Upper lobe of left lung (tissue), 6 donors: ENCODE measurements at places on chromosomes 11 and 22.
A peak's percentile ranks its signal among the peaks of the same experiment; 100 is the strongest.

GRCh38 chr11:62399878-62400266 is 19.0 kb upstream of the SCGB1A1 start:
- DNase-seq, result no peak

DNA sequence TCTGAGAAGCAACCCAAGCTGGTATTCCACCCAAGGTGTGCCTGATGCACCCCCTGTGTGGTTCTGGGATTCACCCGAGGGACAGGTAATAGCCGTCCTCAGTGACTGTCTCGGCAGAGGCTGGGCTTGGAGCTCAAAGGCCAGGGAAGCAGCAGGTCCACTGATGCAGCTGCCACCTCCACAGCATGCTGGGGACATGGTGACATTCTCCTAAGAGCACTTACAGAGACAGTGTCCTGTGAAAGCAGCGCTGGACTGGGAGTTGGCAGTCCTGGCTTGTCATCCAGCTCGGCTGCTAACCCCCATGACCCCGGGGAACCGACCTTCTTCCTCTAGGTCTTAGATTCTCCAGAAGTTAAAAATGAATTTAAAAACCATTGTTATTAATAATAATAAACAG is 72.8 kb downstream of the RPUSD4 start:
- DNase-seq, result no peak

DNA sequence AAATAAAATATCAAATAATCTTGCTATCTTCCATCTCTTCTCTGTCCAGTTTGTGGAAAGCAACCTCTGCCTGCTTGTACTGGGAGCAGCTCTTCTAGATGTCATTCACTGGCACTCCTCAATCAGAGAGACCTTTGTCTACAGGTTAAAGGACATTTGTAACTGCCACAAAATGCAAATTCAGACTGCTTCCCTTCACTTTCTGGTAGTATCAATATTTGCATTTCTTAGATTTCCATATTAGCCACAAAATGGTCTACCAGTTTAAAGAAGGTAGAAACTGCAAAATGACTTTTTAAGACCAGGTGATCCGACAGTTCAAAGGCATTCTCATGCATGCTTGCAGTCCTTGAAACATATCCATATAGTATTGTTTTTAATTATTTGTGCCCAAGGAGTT is 51.7 kb upstream of the RCN1 start:
- no peak for DNase-seq

GRCh38 chr11:23023319-23023718 is 163.0 kb upstream of the CCDC179 start:
- no peak for DNase-seq

DNA sequence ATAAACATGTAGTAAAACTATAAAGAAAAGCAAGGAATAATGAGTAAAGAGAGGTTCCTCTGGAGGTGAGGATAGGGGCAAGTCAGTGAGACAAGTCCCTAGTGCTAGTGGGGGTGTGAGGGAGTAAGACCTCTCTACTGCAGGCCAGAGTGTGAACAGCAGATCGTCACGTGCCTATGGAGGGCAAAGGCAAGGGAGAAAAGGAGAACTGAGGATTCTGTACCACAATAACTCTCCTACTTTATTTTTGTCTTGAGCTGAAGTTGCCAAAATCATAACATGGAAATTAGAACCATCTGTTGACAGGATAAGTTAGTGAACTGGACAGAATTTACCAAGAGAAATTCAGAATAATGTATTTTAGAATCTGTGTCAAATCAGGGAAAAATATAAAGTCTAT is 77.6 kb downstream of the ENTHD1 start:
- DNase-seq, result peak; percentile 25

DNA sequence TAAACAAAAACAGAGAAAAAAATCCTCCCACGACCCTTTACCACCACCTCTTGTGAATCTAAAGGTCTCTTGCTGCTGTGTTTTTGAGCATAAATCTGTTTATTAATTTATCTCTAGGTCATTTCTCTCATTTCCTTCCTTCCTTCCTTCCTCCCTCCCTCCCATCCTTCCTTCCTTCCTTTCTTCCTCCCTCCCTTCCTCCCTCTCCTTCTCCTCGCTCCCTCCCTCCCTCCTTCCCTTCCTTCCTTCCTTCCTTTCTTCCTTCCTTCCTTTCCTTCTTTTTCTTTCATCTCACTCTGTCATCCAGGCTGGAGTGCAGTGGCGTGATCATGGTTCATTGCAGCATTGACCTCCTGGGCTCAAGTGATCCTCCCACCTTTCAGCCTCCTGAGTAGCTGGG is 13.5 kb upstream of the APOBEC3A start:
- no peak for DNase-seq

DNA sequence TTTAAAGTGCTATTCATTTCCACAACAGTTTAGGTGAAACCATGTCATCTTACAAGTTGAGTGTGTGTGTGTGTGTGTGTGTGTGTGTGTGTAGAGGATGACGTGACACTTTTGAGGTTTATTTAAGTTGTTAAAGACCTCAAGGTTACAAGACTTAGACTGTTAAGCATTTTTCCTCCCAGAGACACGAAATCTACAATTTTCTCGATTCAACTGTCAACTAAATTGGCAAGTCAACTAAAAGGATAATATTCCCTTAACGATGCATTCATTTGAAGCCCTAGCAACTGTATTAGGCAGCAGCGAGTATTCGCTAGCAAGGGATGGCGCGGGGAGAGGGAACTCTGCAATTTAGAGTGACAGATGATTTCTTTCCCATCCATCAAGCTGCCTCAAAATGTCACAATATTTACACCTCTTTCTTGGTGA is 17.6 kb upstream of the BDNF start:
- DNase-seq, result no peak

DNA sequence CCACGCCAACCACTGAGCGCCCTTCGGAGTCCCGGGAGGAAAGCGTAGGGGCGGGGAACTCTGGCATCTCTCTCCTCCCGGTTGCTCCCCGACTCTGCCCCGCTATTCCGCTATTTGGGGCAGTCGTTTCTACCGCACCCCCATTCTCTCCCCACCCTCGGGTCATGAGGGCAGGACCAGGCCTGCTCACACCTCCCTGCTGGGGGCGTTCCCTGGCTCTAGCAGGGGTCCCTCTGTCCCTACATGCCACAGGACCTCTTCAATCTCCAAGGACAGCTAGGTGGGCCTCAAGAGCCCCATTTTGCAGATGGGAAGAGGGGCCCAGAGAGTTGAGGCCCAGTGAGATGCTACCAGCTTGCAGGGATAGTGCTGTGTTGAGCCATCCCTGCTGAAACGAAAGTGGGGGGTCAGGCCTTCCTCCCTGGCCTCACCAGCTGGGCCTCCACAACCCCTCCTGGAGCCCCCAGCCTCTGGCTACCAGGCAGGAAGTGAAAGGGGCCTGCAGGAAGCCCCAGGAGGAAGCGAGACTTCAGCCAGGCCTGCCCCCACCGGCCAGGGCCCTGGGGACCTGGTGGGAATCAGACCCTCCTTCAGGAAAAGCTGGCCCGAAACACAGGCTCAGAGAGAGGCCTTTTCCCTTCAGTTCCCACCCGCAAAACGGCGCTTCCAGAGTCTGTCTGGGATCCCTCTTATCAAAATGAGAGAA is 5.5 kb upstream of the SHISA8 start:
- no peak for DNase-seq

DNA sequence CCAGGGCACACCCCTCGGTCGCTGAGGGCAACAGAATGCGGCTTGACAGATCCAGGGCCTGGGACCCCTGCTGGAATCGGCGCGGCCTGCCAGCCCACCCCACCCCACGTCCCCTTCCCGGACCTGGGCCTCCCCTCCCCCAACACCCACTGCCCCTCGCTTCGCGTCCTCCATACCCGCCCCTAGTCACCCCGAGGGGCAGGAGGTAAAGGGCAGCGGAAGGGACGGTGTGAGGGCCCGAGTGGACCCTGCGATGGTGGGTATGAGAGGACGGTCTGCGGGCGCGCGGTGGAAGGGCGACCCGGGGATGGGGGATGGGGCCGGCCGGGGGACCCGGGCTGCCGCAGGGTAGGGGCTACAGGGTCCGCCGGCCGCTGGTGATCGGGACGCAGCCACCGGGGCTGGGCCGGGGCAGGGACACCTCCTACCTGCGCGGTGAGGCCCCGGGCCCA is 311 bp downstream of the APBB1 start:
- DNase-seq, result no peak

DNA sequence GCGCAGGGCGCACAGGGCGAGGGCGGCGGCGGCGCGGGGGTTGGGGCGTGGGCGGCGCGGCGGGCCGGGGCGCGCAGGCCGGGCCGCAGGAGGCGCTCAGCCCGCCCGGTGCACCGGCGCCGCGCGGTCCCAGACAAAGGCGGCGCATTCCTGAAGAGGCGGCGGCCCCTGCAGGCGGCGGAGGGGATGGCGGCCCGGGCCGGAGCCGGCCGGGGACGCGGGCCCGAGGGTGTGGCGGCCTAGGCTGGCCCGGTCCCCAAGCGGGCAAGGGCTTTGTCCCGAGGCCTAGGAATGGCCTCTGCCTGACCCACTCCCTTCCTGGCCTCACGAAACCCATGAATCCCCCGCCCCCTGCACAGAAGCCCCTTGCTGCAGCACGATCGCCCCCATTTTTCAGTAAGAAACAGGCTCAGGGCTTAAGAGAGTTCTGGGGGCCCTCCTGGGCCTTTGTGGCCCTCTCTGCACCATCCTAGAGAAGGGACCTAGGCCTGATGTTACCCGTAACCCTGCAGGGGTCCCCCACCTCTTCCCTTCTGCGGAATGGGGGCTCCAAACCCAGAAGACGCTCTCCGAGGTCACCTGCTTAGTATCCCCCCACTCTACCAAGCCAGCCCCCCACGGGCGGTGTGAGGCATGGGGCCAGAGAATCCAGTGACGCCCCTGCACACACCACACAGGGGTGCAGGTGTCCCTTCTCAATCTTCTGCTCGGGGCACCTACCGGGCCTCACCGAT is at the start of gene RTN4R:
RTN4R (minus strand) TSS at position 40 of the 734 bp plus-strand sequence. CDS start 226 bp downstream, outside the sequence.
- DNase-seq, result peak; percentile 95

GRCh38 chr11:1336836-1337646 is 27.6 kb upstream of the TOLLIP start:
- DNase-seq, result peak; percentile 92

DNA sequence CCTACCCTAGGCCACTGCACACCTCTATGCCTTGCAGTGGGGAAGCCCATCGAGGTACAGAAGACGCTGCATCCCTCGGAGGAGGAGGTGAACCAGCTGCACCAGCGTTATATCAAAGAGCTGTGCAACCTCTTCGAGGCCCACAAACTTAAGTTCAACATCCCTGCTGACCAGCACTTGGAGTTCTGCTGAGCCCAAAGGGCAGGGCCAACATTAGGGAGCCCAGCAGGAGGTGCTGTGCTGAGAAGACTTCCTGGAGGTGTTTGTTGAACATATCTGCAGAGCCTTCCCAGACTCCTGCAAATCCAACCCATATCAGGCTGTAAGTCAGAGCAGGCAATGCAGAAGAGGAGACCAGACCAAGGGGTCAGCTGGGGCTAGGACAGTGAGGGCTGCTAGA is 13.5 kb downstream of the MOGAT2 start:
- no peak for DNase-seq

DNA sequence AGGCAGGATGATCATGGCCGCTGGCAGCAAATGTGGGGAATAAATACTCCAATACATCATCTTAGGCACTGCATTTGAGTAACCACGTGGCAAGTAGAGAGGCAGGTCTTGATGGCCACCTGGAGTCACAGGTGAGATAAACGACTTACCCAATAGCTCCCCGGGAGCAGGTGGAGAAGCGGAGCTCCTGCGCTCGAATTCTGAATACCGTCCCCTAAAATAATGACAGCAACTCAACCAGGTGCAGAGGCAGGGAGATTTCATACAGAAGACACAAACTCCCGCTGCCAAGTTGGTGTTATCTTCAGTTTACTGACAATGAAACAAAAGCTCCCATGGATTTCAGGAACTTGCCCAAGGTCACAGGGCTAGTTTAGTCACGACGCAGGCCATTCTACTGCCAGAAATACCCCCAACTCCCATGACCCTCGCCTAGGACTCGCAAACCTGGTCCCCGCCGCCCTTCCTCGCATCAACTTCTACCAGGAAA is 437 bp downstream of the SLC43A3 start:
- DNase-seq, result no peak

- no peak for DNase-seq
These were observed 55.3 kb upstream of the PARVG start for GRCh38 chr22:44125421-44125820.

DNA sequence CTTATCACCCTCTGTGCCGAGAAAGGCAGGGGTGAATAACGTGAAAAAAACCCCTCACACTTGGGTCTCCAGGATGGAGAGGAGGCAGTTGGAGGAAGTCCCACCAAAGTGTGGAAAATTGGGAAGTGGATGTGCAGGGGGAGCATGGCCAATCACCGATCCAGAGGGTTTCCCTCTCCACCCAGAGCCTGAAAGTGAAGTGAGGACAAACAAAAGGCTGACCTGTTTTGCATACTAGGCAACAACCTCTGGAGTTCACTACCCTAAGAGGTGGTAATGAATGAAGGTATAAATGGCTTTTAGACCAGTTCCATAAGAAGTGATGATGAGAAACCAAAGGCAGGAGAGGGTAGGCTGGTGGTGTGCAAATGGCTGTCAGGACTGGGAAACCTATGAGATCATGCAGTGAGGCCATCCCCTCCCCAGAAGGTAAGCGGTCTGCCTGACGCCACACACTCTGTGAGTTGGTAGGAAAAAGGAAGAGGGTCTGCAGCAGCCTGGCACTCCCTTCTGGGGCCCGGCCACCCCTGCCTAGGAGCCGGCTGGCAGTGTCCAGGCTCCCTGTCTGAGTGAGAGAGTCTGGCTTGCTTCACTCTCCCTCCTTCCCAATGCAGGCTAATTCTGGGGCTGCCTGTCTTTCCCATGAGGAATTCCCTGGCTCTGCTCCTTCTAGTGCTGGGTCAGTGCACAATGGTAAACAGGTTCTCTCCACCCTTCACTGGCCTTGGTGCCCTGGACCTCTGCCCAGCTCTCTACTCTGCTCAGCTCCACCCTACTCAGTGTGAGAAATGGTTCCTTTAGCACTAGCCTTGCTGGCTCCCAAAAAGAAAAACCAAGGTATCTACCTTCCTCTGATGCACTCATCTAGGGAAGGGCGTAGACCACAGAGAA is 15.6 kb downstream of the TBC1D10A start:
- DNase-seq, result peak; percentile 85

DNA sequence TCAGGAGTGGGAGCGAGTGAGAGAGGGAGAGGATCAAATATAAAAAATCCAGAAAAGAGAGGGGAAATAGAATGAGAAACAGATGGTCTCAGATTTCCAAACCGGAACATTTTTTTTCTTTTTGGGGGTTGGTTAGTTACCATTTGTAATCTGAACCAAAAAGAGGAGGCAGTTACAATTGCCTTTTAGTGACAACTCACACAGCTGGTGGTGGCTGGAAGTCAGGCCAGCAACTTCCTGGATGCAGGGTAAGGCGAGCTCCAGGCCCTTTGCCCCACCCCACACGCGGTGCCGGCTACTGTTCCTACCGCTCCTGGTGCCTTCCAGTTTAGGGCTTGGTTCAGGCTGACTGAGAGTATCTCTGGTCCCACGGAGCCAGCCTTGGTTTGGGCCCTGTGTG is 21.0 kb upstream of the UBASH3B start:
- peak; percentile 29 for DNase-seq

- DNase-seq, result no peak
These were observed 6.3 kb downstream of the CEP164 start for GRCh38 chr11:117333917-117334316.

- DNase-seq, result no peak
These were observed 179.6 kb downstream of the TTC28 start for GRCh38 chr22:28500006-28500405.

DNA sequence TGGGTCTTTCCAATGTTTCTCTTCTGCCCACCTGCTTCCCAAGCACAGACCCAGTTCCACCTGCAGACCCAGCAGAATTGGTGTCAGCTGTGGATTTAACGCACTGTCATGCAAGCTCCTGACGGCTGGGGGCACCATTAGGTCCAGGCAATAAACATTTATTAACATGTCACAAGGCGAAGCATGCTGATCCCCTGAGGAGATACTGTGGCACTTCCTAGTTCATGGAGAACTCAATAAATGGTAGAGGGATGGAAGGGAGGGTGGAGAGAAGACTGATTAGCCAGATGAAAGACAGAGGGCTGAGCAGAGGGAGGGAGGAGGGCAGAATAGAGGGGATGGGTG is 68.3 kb upstream of the TSPAN18 start:
- no peak for DNase-seq
